ENCODE measurements at places on chromosomes 12 and 14.

- no peak for DNase-seq
Observed at GRCh38 chr14:24327303-24327702, 7.6 kb downstream of the ADCY4 start.

- no peak for DNase-seq
Observed at GRCh38 chr14:21267886-21268616, 1.2 kb downstream of the HNRNPC start.

DNA sequence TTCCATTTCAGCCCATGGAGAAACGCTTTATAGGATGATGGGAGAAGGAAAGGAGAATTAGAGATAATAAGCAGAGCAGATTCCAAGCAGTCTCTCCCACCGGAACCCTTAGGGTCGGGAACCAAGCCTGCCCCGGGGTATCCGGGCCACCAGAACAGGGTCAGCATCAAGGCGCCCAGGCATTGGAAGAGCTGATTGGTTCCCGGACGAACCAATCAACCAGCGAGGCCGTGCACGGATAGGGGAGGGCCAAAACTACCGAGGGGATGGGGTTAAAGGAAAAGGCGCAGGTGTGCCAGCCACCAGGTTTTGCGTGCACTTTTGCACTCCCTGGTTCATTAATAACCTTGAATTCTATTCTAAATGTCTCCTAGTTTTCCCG is 1.7 kb downstream of the PPM1H start:
- DNase-seq, result no peak

- DNase-seq, result no peak
Observed at GRCh38 chr12:21774358-21775132, at the start of gene KCNJ8. TSS of gene KCNJ8 (minus strand) at chr12:21774706. CDS start at chr12:21773616, 1,090 bp downstream.

GRCh38 chr12:8911606-8912268 is 2.6 kb upstream of the PHC1 start:
- DNase-seq, result no peak

GRCh38 chr12:45611061-45611460 is 118.4 kb upstream of the ARID2 start:
- DNase-seq, result no peak

DNA sequence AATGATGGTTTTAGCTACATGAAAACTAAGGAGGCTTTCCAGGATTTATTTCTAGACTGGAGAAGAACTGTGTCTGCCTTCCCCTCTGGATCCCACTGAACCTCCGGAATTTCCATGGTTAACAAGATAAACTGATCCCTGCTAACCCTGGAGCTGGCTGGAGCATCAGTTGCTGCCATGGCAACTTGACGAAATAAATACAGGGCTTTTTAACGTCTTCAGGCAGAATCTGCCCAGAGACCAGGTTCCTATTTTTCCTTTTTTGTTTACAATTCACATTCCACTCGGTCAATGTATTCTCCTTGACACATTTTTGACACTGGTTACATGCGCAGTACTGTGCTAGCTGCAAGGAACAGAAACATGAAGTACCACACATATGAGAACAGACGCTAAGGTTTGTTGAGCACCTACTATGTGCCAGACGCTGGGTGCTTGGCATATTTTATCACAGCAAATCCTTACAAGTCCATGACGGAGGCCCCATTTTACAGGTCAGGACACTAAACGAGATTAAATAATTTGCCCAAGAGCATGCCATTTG is 1.7 kb downstream of the C14orf132 start:
- no peak for DNase-seq

DNA sequence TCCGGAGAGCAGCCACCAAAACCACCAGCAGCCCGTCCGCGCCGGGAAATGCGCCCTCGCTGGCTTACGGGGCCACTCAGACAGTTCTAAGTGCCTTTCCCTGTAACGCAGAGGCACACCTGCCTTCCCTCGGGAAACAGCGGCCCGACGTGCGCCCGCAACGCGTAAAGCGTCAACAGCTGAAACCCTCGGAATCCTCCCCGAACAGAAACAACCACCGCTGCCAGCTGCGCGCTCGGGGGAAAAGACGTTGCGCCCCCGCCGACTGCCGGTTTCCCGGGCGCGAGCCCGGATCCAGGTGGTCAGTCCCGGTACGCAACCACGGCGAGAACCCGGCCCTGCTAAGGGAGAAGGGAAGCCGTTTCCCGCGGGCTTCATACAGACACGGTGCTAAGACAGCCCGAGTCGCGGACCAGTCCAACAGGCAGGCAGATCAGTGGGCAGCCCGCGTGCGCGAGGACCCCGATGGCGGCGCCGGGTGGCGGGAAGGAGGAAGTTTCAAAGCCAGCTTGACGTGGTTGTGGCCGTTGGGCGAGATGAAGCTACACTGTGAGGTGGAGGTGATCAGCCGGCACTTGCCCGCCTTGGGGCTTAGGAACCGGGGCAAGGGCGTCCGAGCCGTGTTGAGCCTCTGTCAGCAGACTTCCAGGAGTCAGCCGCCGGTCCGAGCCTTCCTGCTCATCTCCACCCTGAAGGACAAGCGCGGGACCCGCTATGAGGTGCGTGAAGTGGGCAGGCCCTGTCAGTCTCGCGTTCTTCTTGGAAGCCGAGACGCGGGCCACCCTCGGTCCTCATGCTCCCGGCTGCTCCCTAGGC is at the start of gene LRR1:
LRR1 (plus strand) TSS at position 456 of the 816 bp plus-strand sequence; CDS start at position 537, 81 bp downstream.
- DNase-seq, result peak; percentile 84

GRCh38 chr12:114820796-114821195 is 136.8 kb upstream of the TBX3 start:
- DNase-seq, result no peak

- DNase-seq, result no peak
Observed at GRCh38 chr14:68559949-68560348, 232.9 kb downstream of the ZFP36L1 start.

GRCh38 chr12:131962069-131962468 is 12.3 kb downstream of the EP400 start:
- no peak for DNase-seq

GRCh38 chr12:93848523-93849101 is 171.4 kb downstream of the CRADD start:
- DNase-seq, result no peak

GRCh38 chr12:122148657-122149056 is 25.4 kb downstream of the IL31 start:
- no peak for DNase-seq

GRCh38 chr14:24037658-24038037 is 14.2 kb upstream of the CARMIL3 start:
- no peak for DNase-seq

- no peak for DNase-seq
Observed at GRCh38 chr12:66962290-66962689, 283.4 kb upstream of the GRIP1 start.

GRCh38 chr14:31154956-31155355 is 52.6 kb downstream of the HECTD1 start:
- no peak for DNase-seq

- no peak for DNase-seq
Observed at GRCh38 chr14:96039633-96040311, 610 bp downstream of the C14orf132 start.

GRCh38 chr12:45223868-45224267 is 8.0 kb downstream of the ANO6 start:
- no peak for DNase-seq

DNA sequence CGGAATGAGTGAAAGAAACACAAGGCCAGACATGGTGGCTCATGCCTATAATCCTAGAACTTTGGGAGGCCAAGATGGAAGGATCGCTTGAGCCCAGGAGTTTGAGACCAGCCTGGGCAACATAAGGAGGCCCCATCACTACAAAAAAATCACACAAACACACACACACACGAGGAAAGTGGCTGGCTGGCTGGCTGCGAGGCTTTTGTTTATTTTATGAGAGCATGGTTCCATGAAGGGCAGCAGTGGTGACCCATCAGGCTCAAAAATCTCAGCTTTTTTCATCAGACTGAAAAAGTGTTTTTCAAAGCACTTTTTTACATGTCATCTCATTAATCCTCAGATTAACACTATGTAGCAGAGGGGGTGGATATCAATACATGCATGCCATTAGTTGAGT is 27.7 kb downstream of the VDR start:
- no peak for DNase-seq

DNA sequence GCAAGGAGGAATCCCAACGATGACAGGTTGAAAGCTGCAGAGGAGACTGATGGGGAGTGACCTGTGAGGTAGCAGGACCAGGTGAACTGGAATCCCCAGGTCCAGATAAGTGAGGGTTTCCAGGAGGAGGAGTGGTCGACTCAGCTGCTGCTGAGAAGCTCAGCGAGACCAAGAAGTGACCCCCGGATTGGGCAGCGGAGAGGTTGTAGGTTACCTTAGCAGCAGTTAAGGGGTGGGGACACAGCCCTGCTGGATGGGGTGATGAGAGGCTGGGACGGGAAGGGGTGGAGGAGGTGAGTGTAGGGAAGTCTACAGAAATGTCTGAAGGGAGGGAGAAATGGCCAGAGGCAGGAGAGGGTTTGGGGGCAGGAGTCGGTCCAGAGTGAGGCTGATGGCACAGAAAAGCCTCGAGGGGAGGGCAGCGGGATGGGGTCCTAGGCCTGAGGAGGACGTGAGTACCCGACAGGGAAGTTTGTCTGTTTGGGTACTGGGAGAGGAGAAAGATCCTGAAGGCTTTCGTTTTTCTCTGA is 2.6 kb upstream of the RCOR1 start:
- no peak for DNase-seq

DNA sequence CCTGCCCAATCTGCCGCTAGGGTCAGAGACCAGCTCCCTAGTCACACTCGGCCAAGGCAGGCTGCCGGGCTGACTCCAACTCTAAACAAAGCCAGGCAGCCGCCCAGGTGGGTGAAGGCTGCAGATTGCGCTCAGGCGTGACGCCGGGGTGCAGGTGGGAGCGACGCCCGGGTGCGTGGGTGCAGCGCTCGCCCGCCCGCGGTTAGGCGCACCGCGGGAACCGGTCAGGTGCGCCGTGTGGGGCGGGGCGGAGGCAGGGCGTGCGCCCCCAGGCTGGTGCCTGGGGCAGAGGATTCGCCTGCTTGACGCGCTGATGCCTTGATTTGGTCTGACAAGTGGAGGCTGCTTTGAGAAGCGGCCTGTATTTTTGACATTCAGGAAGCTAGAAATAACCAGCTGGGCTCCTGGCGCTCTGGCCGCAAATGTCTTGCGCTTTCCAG is 126.7 kb upstream of the HIF1A start:
- DNase-seq, result peak; percentile 81

- no peak for DNase-seq
Observed at GRCh38 chr14:103708750-103709187, 6.5 kb downstream of the XRCC3 start.
